ENCODE measurements at places on chromosomes 1 and 21.
A peak's percentile ranks its signal among the peaks of the same experiment; 100 is the strongest.

- no peak for DNase-seq
These were observed 17.8 kb downstream of the ABCG1 start for GRCh38 chr21:42236693-42237092.

DNA sequence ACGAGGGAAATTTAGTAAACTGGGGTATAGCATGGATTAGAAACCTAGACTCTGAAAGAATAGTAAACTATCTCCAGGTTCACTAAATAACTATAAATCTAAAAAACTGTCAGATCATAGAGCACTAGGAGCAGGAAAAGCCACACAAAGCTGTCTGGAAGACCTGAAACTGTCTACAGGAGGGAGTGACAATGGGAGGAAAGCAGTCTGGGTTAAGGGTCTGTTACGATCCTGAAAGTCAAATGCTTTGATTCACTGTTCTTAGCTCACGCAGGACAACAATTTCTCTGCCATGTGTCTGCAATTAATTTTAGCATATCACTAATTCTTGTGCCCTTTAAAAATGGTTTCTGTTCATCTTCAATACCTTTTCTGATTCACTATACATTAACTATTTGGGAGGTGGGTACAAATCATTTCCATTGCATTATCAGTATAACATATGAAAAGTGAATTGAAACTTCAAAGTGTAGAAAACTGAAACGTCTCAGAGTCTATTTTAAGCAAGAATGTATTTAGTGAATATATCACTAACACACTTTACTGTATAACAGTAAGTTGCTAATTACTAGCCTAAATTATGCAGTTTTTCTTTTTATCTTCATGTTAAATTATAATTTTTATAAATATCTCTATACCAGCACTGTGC lies 18.4 kb downstream of the CEP170 start:
- no peak for DNase-seq

GRCh38 chr1:6981595-6981994 lies 196.3 kb downstream of the CAMTA1 start:
- no peak for DNase-seq

- no peak for DNase-seq
These were observed 11.4 kb downstream of the ZBTB48 start for GRCh38 chr1:6591222-6591621.

DNA sequence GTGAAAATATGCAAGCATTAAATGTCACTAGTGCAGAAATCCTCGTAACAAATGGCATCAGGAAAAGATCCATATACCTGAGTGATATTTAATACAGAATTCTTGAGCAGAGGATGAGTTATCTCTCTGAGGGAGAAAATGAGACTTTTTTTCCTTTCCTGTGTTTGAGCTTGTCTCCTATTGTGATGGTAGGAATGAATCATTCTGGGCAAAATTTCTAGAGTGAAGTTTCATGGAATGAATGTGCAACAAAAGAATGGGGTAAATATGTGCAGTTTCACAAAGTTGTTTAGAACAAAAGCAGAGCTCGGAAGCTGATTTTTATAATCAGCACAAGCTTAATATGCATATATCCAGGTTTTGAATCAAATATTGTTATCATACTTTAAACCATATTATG lies 4.6 kb downstream of the CTPS1 start:
- no peak for DNase-seq

DNA sequence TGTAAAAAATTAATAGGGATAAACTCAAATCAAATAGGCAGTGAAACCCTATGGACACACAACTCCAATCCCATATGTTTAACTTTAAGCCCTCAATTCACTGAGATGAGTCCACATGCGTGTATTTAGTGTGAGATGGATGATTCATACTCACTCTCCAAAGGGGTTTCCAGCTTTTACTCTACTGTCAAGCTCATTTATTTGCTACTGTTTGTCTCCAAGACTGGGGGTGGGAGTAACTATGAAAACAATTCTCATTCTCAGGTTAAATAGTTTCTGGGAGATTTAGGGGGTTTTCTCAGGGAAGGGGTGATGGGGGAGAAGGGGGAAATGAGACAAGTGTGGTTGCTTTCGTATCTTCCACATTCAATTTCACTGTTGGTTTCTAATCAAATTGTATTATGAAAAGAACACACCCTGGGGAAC lies 2.7 kb downstream of the RAB29 start:
- DNase-seq: no peak

- DNase-seq: no peak
These were observed 81.9 kb downstream of the CNIH3 start for GRCh38 chr1:224698015-224698451.

GRCh38 chr1:8381618-8382017 lies 63.7 kb downstream of the SLC45A1 start:
- no peak for DNase-seq

DNA sequence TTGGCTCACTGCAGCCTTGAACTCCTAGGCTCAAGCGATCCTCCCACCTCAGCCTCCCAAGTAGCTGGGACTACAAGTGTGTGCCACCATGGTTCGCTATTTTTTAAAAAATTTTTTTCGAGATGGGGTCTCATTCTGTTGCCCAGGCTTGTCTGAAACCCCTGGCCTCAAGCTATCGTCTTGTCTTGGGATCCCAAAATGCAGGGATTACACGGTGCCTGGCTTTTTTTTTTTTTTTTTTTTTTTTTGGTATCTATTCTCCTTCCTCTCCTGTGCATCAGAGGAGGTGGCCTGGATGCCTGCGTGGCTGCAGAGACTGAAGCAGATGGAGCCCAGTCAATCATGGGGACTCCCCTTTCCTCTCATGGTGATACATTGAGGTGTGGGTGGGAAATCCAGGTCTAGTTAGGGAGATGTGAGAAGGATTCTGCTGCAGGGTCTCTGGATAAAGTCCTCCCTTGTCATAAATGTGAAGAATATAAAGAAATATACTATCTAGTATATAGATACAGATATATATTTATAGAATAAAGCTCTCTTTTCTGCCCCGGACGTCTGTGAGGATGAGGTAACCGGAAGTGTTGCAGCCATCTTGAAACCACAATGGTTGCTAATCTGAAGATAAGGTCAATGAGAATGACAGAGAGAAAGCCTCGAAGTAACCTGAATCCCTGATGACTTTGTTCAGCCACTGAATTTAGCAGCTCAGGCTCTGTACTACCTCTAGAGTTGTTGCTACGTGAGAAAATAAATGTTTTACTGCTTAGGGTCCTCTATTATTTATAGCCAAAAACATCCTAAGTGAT lies 19.5 kb upstream of the RGSL1 start:
- no peak for DNase-seq

- DNase-seq: no peak
These were observed 13.0 kb downstream of the FAM229A start for GRCh38 chr1:32349211-32349708.

DNA sequence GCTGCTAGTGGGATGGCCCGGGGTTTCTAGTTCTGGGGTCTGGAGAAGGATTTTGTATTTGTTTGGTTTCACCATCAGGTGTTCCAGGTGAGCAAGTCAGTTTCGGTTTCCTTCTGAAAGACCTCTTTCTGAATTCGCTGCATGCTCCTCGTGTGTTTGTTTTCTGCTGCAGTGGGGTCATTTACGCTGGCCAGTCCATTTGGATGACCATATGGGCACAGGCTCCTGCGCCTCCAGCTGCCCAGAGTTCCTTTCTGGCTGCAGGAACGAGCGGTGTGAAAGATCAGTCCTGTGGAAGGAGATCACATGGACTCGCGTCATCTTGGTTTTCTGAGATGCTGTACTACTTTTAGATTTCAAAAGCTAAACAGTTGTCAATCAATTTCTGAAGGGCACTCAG lies 83.7 kb upstream of the GCLM start:
- DNase-seq: no peak

GRCh38 chr1:41558761-41559171 lies 74.3 kb upstream of the EDN2 start:
- no peak for DNase-seq

GRCh38 chr1:48084826-48085225 lies 87.6 kb upstream of the TRABD2B start:
- DNase-seq: no peak

GRCh38 chr1:1788136-1788535 lies 9.9 kb upstream of the NADK start:
- no peak for DNase-seq

DNA sequence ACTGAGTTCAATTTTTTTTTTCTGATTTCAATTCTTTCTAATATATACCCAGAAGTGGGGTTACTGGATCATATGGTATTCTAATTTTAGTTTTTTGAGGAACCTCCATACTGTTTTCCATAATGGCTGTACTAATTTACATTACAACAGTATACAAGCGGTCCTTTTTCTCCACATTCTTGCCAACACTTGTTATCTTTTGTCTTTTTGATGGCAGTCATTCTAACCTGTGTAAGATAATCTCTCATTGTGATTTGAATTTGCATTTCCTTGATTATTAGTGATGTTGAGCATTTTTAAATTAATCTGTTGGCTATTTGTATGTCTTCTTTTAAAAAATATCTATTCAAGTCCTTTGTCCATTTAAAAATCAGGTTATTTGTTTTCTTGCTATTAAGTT lies 21.1 kb upstream of the TBX19 start:
- no peak for DNase-seq

- DNase-seq: no peak
These were observed 43.0 kb downstream of the ATP6V1G3 start for GRCh38 chr1:198497326-198498102.

DNA sequence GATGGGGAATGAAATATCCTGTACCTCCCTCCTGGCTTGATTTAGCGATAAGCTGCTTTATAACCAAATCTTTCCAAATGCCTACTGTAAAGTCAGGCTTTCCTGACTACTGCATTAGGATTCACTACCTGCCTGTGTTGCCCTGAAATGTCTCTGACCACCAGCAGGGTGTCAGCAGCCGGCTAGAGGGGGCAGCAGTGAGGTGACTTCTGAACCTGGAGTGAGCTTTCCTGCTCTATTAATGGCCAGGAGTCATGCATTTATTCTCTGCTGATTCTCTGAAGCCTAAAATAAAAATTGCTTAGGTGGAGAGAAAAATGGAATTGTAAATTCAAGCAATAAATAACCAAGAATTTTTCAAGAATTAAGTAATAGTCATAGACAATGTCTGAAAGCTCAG lies 2.5 kb downstream of the BACE2 start:
- DNase-seq: peak; percentile 23

DNA sequence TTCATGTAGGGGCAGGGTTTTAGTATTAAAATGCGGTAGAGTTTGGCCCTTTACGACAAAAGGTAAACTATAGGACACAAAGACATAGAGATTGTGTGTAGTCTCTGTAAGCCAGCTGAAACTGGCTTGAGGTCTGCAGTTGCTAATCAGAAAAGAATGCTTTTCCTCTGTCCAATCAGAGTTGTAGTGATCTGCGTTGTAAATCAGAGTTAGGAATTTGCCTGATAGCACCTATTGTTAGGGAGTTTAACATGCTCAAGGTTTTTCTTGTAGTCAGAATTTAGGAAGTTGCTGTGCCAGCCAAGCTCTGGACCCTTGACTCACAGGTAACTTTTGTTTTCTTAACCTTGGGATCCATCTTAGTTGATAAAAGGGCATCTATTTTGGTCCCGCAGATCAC lies 61.2 kb upstream of the VTCN1 start:
- DNase-seq: no peak

GRCh38 chr1:218463194-218464156 lies 118.3 kb downstream of the TGFB2 start:
- no peak for DNase-seq

DNA sequence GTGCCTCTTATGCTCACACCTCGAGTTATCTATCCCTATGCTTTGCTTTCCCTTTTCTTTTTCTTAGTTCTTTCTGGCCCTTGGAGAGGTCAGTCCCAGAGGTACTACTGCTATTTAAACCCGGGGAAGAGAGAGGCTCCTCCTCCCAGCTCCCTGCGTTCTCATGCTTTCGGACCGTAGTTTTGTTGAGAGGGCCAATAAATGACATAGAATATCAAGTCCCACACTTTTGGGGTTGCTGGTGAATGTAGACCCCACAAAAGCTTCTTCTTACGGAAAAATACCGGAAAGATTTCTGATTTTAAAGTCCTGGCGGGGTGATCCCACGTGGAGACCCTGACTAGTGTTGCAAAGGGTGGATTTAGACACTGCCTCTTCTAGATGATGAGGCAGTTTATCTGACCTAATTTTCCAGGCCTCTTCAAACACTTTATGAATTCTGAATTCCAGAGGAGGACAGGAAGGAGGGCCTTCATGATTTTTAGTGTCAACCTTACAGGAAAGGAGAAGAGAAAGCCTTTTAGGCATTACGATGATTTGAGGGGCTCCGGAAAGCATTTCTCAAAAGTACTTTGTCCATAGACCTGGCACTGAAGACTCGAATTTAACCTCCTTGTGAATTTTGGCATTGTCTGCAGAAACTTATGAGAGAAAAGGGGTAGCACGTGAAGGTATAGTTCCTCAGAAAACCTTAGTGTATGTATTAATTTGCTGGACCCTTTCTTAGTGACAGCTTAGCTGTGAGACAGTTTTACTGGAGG lies 694 bp downstream of the TMEM167B start:
- DNase-seq: no peak

- DNase-seq: no peak
These were observed 129.6 kb downstream of the PRDM16 start for GRCh38 chr1:3198371-3199271.

DNA sequence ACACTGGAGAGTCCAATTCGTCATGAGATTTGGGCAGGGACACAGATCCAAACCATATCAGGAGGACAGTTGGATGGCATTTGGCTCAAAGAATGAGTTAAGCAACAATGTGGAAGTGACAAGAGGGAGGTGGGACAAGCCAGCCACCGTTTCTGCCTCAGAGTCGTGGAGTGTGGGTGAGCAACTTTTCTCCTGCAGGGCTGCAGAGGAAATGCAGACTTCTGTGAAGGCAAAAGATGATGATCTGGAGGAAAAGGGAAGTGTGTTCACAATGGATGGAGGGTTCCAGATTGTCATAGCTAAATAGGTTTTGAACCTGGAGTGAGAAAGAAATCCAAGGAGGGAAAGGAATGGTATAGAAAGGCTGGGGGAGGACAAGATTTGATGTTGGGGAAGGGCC lies 16.4 kb upstream of the KANK4 start:
- DNase-seq: no peak

DNA sequence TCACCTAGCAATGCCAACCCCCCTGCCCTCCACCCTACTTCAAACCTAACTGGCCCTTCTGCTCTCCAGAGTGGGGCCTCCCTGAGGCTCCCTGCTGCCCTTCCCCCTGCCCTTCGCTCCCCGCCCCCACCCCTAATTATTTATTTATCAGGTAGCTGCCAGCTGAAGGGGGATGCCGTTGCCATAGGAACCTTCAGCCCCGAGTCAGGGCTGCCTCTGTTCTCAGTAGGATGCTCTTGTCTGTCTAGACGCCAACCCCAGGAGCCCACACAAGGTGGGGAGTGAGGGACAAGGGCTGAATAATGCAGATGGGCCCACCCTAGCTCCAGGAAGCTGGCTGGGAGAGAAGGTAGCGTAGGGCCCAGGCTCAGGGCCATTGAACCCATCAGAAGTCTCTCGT lies 41.1 kb downstream of the NKAIN1 start:
- DNase-seq: no peak

DNA sequence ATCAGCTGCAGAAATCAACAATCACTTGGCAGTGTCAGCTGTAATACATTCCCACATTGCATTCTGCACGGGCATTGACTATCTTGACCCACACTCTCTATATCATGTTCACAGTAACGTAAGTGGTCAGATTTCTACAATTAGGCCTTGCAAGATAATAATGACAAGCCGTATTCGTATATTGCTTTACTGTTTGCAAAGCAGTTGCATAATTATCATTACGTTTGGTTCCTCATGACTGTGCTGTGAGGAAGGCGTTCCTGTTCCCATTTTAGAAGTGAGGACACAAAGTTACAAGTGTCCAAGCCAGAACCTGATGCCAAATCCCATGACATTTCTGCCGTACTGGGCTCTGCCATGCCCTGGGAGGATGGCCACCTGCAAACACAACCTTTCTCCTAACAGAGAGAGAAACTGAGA lies 53.5 kb upstream of the TARBP1 start:
- DNase-seq: no peak

- DNase-seq: no peak
These were observed 150.8 kb downstream of the ROR1 start for GRCh38 chr1:63924600-63924999.
